Heart left ventricle (tissue), 16 donors: ENCODE measurements at places on chromosomes 16 and 17.
A peak's percentile ranks its signal among the peaks of the same experiment; 100 is the strongest.

- no peak for DNase-seq
- no peaks in the 10 kb centered on the region for H3K27me3 ChIP-seq
- H3K4me1 ChIP-seq: peaks cover 7% of the 10 kb centered on the region
- H3K27ac ChIP-seq: peak overlapping the region; percentile 53
- H3K36me3 ChIP-seq: no peaks in the 10 kb centered on the region
- no peak overlapping the region for H3K4me3 ChIP-seq
Observed at GRCh38 chr16:3536271-3536731, 35.5 kb downstream of the CLUAP1 start.

DNA sequence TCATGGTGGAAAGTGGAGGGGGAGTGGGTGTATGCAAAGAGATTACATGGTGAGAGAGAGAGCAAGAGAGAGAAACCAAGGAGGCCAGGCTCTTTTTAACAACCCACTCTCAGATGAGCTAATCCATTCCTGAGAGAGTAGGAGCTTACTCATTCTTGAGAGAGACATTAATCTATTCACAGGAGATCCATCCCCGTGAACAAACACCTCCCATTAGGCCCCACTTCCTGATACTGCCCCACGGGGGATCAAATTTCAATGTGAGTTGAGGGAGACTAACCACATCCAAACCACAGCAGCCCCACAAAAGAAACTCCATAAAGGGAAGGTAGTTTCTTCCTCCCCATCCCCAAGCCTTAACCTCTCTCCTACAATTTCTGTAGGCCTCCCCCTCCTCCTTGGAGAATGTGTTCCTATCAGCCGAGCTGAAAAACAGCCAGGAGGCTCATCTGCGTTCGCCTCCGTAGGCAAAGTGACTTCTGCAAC is 450.0 kb downstream of the NPIPA7 start:
- no peaks in the 10 kb centered on the region for H3K36me3 ChIP-seq
- no peak for DNase-seq
- no peak overlapping the region for H3K27ac ChIP-seq
- peaks cover 6% of the 10 kb centered on the region for H3K27me3 ChIP-seq
- no peak overlapping the region for H3K4me3 ChIP-seq

- no peaks in the 10 kb centered on the region for H3K36me3 ChIP-seq
- H3K27me3 ChIP-seq: no peaks in the 10 kb centered on the region
- no peak overlapping the region for H3K27ac ChIP-seq
- no peaks in the 10 kb centered on the region for H3K4me1 ChIP-seq
- DNase-seq: no peak
Observed at GRCh38 chr16:78455861-78456260, 356.4 kb downstream of the WWOX start.

DNA sequence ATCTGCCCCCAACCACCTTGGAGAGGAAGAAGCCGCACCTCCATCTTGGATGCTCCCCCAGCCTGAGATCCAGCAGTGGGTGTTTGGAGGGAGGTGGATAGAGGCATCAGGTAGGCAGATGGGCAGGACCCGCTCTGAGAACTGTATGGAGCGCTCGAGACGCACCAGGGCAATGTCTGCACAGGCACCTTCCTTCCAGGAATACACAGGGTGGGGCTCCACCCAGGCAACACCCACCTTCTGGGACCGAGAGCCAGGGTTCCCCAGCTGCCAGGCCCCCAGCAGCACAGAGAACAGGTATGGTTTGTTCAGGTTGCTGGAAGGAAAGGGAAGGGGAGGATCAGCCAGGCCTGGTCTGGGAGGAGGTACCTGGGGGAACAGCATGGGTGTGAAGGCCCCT is 2.4 kb downstream of the PRSS22 start:
- no peak overlapping the region for H3K27ac ChIP-seq
- no peak for DNase-seq
- no peaks in the 10 kb centered on the region for H3K36me3 ChIP-seq
- peaks cover 27% of the 10 kb centered on the region for H3K27me3 ChIP-seq
- H3K4me1 ChIP-seq: no peaks in the 10 kb centered on the region
- no peak overlapping the region for H3K4me3 ChIP-seq

DNA sequence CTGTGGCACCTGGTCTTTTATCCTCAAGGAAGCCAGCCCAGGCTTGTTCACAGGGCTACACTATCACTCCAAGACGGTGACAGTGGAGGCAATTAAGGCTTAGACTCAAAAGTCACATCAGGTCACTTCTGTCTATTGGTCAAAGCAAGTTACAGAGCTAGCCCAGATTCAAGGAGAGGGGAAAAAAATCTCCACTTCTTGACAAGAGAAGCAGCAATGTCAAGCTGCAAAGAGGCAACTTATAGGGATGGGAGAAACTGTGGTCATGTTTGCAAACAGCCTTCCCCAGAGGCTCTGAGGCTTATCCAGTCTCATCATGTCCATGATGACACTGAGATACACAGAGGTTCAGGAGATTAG is 31.6 kb downstream of the SERPINF1 start:
- H3K4me1 ChIP-seq: peaks cover 27% of the 10 kb centered on the region
- H3K27ac ChIP-seq: peak overlapping the region; percentile 69
- H3K36me3 ChIP-seq: peaks cover 12% of the 10 kb centered on the region
- no peak for DNase-seq
- no peak overlapping the region for H3K4me3 ChIP-seq

DNA sequence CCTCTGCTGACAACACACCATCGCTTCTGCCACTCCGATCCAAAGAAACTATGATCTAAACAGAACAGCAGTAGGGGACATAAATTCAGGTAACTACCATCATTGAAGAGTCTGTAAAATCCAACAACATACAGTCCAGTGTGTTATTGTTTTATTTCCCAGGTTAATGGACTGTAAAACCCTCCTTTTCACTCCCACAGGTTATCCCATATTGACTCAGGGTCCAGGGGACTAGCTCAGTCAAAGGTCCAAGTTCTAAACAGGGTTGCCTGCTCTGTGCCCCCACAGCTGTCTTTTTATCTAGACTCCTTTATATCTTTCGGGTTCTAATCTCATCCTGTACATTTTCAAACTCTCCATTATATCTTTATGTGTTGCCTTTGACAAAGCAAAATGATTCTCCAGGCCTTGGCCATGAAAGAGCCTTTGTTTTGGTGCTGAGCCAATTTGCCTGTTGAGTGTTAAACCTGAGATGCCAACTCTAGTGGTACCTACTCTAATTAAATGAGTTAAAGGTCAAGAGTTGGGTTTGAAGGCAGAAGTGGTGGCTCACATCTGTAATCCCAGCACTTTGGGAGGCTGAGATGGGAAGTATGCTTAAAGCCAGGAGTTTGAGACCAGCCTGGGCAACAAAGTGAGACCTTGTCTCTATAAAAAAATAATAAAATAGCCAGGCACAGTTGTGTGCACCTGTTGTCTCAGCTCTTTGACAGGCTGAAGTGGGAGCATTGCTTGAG is 80.5 kb downstream of the SNX11 start:
- no peak for DNase-seq
- peaks cover 17% of the 10 kb centered on the region for H3K27me3 ChIP-seq
- H3K4me1 ChIP-seq: no peaks in the 10 kb centered on the region
- H3K27ac ChIP-seq: no peak overlapping the region

DNA sequence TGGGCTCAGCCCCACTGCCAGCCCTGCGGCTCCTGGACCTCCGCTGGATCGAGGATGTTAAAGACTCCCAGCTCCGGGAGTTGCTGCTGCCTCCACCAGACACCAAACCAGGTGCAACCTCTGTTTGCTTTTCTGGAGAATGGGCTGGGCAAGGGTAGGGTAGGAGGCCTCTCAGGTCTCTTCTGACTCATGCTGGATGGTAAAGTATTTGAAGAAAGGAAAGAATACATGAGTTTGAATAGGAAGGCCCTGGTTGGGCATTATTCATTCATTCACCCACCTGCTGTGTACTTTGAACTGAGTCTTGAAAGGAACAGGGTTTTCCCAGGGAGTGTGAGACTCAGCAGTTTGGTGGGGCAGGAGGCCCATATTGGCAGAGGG is 6.5 kb upstream of the ORAI3 start:
- peaks cover 11% of the 10 kb centered on the region for H3K4me1 ChIP-seq
- DNase-seq: no peak
- H3K27ac ChIP-seq: no peak overlapping the region
- no peaks in the 10 kb centered on the region for H3K36me3 ChIP-seq

GRCh38 chr17:18965530-18966236 is 13.7 kb downstream of the SLC5A10 start:
- no peak overlapping the region for H3K27ac ChIP-seq
- DNase-seq: no peak
- no peaks in the 10 kb centered on the region for H3K27me3 ChIP-seq

DNA sequence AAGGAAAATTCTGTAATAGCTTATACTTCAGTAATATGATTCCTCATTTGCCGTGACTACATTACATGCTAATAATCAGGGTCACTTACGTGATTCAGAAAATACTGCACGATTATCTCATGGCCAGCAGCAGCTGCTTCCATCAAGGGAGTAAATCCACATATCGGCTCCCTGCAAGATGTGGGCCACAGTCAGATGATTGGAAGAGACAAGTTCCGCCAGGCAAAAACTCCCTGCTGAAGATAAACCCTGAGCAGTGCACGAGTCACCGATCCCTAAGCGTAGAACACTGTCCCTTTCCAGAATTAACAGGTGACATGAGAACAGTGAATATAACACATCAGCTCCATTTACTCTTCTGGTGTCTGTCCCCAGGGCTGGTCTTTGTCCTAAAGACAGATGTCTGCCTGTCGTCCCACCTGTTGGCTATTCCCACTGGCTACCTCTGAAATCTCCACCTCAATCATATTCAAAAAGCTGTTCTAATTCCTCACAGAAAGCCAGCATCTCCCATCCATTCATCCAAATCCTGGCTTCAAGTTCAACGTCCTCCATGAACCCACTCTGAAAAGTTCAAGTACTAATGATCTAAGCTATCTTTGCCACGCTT is 9.3 kb downstream of the ANKS3 start:
- H3K4me3 ChIP-seq: no peak overlapping the region
- H3K36me3 ChIP-seq: peaks cover 73% of the 10 kb centered on the region
- H3K4me1 ChIP-seq: no peaks in the 10 kb centered on the region

- H3K4me3 ChIP-seq: no peak overlapping the region
- H3K27me3 ChIP-seq: no peaks in the 10 kb centered on the region
- peaks cover 27% of the 10 kb centered on the region for H3K4me1 ChIP-seq
- no peak overlapping the region for H3K27ac ChIP-seq
- no peak for DNase-seq
- no peaks in the 10 kb centered on the region for H3K36me3 ChIP-seq
Observed at GRCh38 chr17:80693511-80693910, 148.9 kb downstream of the RPTOR start.

DNA sequence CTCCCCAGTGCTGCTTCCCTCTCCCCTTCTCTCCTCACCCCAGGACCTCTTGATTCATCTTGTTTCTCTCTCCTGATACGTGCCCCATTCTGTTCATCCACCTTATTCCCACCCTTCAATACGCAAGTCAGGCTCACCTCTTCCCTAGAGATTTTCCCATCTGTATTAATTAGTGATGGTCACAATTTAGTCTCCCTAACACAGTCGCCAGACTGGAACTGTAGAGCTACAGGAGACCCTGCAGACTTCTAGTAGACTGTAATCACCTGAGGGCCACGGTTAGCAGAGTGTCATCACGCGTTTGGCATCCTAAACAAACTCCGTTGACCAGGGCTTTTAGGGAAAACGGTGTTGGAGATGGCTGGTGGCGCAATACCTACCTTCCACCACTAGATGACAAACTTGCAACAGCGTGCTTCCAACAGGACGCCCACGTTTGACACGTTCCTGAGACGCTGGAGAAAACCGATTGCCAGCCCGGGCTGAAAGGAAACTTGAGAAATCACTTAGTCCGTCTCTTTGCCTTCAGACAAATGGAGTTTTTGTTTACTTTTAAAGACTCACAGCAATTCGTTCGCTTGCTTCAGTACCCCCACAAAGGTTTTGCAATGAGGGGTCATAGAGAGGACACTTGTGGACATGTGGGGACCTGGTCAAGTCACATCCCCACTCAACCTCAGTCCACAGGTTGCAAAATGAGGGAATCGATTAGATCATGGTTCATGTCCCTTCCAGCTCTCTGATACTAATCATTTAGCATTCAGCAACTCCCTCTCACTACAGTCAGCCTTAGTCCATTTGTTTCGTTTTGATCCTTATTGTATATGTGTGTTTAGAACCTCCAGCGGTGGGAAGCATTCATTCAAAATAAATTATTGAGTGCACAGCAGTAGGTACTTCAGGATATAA is 20.6 kb downstream of the MYL4 start:
- H3K27me3 ChIP-seq: no peaks in the 10 kb centered on the region
- DNase-seq: peak; percentile 87
- H3K4me1 ChIP-seq: peaks cover 30% of the 10 kb centered on the region
- no peaks in the 10 kb centered on the region for H3K36me3 ChIP-seq

GRCh38 chr17:41672153-41672552 is 16.5 kb upstream of the EIF1 start:
- no peak overlapping the region for H3K27ac ChIP-seq
- peaks cover 2% of the 10 kb centered on the region for H3K4me1 ChIP-seq
- no peak overlapping the region for H3K4me3 ChIP-seq
- H3K36me3 ChIP-seq: no peaks in the 10 kb centered on the region
- H3K27me3 ChIP-seq: no peaks in the 10 kb centered on the region

DNA sequence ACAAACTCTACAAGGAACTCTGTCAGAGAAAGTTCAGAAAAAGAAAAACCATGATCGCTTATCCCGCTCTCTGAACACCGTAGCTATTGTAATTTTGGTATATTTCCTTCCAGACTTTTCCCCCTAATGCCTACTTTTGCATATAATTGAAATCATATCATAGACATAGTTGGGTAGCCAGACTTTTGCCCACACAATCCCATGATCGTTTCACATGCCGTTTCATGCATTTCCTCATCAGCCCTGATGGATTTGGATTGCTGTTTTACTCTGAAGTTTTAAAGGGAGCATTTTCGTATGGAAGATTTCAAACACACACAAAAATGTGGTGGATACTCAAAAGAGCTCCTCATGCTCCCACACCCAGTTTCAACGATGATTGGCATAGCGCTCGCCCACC is 31.3 kb downstream of the COX4I1 start:
- no peaks in the 10 kb centered on the region for H3K36me3 ChIP-seq
- no peak overlapping the region for H3K4me3 ChIP-seq
- no peak overlapping the region for H3K27ac ChIP-seq
- DNase-seq: no peak
- H3K4me1 ChIP-seq: no peaks in the 10 kb centered on the region
- H3K27me3 ChIP-seq: peaks cover 22% of the 10 kb centered on the region

- H3K4me3 ChIP-seq: no peak overlapping the region
- no peaks in the 10 kb centered on the region for H3K27me3 ChIP-seq
- peaks cover 87% of the 10 kb centered on the region for H3K4me1 ChIP-seq
- H3K36me3 ChIP-seq: no peaks in the 10 kb centered on the region
- no peak for DNase-seq
- H3K27ac ChIP-seq: peak overlapping the region; percentile 21
Observed at GRCh38 chr16:89364606-89365005, 125.8 kb downstream of the ANKRD11 start.

GRCh38 chr16:47694543-47694942 is 233.4 kb downstream of the PHKB start:
- H3K27me3 ChIP-seq: no peaks in the 10 kb centered on the region
- DNase-seq: no peak

- no peaks in the 10 kb centered on the region for H3K36me3 ChIP-seq
- no peaks in the 10 kb centered on the region for H3K27me3 ChIP-seq
- H3K4me1 ChIP-seq: no peaks in the 10 kb centered on the region
- no peak overlapping the region for H3K27ac ChIP-seq
- no peak for DNase-seq
Observed at GRCh38 chr17:60864708-60865005, 187.0 kb downstream of the BCAS3 start.
